ENCODE measurements at places on chromosomes 3 and 15.
A peak's percentile ranks its signal among the peaks of the same experiment; 100 is the strongest.

DNA sequence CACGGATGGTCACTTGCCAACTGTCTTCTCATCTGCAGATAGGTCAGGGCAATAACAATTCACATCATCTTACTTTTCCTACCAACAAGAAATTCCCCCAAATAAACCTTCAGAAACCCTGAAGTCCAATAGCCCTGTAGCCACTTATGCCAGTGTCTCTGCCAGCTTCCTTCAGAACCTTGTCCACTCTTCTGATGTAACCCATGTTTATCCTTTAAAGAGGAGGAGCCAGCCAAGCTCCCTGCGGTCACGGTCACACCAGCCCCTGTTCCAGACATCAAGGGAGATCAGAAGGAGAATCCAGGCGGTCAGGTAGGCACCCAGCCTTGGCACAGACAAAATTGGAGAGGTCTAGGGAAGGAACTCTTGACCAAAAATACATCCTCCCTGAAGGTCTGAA, 23.7 kb downstream of the SLC24A1 start:
- no peak for DNase-seq

GRCh38 chr3:194344012-194344411, 7.1 kb downstream of the CPN2 start:
- DNase-seq: peak; percentile 74

DNA sequence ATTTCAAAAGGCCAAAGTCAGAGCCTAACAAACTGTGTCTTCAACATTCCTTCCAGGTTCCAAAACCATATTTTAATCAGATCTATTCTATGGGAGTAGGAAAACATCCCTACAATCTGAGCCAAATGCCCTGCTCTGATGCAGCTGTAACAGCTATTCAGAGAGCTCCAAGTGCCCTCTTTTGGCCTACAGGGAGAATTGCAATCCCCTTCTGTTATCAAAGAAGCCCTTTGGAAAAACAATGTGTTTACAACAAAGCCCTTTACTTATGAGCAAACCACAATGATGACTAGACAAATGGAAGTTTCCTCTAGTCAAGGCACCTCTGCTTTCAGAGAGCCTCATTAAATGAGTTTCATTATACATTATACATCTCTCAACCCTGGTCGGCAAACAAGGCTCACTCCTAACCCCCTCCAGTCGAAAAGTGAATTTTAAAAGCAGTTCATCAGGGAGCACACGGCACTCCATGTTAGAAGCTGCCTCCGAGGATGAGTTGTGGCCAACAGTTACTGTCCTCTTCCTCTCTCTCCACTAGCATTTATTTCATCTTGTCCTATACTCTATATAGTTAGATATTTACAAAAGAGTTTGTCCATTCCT, 42.6 kb upstream of the TMCO5A start:
- DNase-seq: no peak

DNA sequence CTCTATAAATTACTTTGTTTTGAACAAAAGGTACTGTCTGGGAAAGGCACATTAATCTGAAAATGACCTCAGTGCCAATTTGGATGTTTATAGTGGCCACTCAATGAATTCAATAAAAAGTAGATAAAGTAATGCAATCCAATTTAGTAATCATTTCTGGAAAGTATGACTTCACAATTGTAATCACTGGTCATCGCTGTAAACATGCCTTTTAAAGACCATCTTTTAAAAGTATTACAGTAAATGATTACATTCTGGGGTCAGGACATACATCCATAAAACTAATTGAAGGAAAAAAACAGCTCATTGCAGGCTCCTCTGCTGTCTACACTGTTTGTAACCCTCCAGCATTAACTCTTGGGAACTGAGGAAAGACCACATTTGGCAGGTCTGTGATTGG, 43.2 kb downstream of the HRH1 start:
- DNase-seq: no peak

GRCh38 chr15:78065284-78065872, 12.1 kb downstream of the TBC1D2B start:
- DNase-seq: no peak

DNA sequence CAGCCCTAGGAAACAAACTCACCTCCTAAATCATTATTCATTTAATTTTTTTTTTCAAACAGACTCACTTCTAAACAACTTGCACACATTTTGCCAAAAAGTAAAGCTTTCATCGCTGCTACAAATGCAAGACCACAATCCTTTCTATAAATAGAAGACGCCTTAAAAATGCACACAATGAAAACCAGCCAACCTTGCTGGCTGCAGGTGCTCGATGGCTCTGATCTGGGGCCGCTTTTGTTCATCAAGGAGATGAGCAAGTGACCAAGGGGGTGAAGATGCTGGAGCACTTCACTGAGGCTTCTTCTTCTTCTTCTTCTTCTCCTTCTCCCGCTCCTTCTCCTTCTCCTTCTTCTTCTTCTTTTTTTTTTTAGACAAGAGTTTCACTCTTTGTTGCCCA, 12.7 kb upstream of the SLC6A6 start:
- DNase-seq: no peak

DNA sequence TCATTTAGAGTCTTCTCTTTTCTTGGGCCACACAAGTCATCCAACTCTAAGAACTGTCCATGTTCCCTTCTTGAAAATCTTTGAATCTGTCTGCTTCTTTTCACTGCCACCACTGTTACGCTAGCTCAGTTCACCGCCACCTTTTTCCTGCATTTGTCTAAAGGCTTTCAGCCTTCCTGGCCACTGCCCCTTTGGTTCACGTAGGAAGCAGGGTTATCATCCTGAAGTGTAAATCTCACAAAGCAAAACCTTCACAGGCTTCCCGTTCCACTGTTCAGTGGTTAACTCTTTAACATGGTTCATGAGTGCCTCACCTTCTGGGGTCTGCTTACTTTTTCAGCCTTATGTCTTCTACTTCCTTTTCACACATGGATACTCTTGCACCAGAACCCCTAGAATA, 26.3 kb upstream of the CCDC39 start:
- no peak for DNase-seq

DNA sequence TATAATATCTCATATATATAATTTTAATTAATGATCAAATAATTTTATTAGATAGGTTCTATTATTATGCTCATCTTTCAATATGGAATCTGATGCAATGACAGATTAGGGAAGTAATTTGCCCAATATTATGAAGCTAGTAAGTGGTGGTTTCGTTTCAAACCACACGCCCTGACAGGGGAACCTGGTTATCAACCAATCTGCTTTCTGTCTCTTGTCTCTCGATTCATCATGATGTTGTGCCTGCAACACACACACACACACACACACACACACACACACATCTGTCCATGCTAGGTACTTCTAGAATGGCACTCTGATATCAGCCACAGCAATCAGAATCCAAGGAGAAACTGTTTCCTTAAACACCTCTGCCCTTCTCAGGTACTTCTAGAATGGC, 128.4 kb downstream of the ZBBX start:
- no peak for DNase-seq

DNA sequence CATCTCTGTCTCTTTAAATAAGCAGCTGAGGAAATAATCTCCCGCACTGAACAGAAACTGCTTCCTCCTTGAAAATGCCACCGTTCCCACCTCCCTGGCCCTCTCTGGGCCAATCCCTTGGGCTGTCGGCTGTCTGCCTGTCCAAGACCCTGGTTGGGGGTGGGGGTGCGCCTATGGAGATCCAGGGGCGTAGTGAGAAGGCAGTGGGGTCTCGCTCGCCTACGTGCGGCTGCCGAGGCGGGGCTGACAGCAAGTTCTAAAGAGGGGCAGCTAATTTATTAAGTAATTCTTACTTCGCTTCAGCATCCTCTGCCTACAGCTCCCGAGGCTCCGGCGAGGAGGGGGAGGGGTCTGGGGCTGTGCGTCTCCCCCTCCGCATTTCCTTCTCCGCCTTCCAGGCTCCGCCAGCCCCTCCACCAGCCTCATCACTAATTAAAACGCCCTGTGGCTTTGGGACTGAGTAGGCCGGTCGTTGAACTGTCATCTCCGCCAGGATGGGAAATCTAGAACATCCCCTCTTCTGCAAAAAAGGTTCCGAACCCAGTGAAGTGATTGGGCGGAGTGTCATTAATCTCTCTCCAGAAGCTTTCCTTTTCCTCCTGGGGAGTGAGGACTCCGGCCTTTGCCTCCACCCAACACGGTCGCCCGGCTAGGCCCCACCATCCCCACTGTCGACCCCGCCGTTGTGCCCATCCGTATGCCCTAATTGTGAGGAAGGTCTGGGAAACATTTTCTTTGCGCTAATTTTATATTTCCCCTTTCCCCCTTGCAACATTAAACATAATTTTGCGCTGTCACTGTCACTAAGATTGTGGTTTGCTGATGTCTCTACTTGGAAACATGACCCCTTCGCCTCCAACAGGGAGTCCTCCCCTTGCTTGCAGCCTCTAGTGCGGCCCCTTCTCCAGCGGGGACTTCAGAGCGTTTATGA, 16.9 kb downstream of the NR2F2 start:
- DNase-seq: no peak

DNA sequence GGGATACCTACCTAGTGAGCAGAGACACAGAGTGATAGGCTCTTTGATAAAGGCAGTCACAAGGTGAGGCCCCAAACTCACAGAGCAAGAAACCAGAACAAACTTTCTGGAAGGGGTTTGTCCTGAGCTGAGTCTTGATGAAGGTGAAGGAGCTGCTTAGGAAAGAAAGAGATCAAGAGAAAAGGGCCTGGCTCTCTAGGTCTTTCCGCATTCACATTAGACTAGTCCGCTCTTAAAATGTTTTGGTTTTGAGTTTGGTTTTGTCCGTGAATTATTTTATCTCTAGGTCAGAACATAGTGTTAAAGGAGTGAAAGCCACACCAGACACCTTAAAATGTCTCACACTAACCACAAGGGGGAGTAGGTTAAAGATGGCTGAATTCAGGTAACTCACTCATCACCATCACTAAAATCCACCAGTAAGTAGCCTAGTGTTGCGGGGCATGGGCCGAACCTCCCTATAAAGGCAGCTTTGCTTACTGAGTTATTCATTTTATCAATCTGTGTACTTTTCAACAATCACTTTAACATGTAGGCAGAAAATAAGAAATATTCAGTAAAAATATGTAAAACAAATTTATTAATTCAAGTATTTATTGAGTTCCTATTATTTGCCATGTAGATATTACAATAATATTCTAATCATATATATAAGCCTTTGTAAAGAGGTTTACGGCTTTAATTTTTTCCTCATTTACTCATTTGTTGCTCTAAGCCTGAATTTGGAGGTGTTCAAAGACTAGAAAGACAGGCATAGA, 121.5 kb upstream of the TSC22D2 start:
- no peak for DNase-seq

GRCh38 chr3:73086071-73086494, 24.6 kb downstream of the EBLN2 start:
- peak; percentile 55 for DNase-seq

DNA sequence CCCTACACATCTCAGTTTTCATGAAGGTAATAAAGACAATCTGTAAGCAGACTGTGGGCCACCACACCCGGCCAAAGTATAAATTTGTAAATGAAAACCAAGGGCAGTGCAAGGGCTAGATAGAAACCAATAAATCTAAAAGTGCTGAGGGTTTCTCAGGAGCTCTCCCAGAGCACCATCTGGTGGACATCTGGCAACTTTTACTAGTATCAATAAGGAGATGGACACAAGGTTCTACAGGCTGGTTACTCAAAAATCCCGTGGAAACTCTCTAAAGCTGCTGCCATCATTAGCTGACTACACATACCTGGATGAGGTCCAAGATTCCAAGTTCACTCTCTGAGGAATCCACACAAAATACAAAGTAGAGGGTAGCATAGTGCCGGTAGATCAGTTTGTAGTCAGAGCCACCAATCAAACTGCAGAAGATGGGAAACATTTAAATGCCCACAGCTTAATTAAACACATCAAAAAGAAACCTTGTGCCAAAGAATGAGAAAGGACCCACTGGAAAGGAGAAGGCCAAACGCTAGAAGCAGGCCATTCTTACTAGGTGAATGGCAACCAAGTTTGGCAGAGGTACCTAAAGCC, 5.5 kb downstream of the AP3S2 start:
- DNase-seq: no peak
